ENCODE measurements at places on chromosomes 3 and 15.

GRCh38 chr3:114668099-114668498 is 374.3 kb downstream of the TIGIT start:
- DNase-seq: no peak

GRCh38 chr15:48330105-48330785 is 984 bp upstream of the DUT start:
- no peak for DNase-seq

- no peak for DNase-seq
Observed at GRCh38 chr3:62319570-62320243, 53.6 kb downstream of the FEZF2 start.

DNA sequence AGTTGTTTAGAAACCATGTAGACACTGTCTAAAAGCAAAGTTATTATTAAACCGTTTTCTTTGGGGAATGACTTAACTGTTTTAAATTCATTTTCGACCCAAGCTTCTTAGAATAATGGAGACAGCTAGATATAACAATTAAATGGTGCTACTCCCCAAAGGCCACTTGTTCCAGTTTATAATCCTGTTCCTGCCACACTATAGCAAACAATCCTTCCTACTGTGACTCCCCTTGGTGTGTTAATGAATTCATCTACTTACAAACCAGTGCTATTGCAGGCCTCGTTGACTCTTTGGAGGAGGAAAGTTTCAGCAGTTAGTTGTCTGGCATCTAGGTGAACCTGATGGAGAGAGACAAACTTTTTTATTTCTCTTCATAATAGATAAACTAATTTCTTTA is 25.2 kb upstream of the CLSTN2 start:
- DNase-seq: no peak

- no peak for DNase-seq
Observed at GRCh38 chr3:192174283-192174682, 553.1 kb downstream of the FGF12 start.

All from stimulated activated CD4-positive, alpha-beta T cell treated with anti-CD3 and anti-CD28 coated beads, Interleukin-4, amount 100 ng/mL, for 1 hour (primary cell).